ENCODE measurements at places on chromosomes 4 and X.

DNA sequence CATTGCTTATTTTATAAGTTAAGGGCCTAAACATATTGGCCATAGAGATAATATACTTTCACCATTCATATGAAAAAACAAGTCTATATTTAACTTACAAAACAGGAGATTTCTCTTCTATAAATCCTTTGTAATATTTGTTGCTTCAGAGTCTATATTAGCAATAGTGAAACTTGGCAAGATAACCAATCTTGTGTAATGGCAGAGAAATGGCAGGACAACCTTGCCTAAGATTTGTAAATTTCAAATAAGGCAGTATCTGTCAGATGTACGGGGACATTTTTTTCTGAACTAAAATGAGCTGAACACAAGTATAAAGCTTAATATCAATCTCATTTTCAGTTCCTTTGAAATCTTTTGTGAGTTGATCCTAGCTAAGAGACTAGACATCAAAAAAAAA is 17.8 kb upstream of the CPEB2 start:
- DNase-seq = no peak

- no peak for DNase-seq
Measured at GRCh38 chr4:122666527-122667245, 45.8 kb upstream of the IL21 start.

DNA sequence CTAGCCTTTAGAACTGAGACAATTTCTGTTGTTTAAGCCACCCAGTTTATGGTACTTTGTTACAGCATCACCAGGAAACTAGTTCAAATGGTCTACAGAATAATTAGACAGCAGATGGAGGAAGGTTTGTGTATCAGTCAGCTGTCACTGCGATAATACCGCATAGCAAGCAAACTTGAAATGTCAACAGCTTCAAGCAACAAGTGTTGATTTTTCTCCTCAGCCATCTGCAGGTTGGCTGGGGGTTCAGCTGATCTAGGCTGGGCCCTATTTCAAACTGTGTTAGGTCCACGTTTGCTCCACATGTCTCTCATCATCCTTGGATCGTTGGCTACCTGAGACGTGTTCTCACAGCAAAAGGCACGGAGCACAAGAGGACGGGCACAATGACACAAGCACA is 19.2 kb upstream of the PHEX start:
- DNase-seq = no peak

DNA sequence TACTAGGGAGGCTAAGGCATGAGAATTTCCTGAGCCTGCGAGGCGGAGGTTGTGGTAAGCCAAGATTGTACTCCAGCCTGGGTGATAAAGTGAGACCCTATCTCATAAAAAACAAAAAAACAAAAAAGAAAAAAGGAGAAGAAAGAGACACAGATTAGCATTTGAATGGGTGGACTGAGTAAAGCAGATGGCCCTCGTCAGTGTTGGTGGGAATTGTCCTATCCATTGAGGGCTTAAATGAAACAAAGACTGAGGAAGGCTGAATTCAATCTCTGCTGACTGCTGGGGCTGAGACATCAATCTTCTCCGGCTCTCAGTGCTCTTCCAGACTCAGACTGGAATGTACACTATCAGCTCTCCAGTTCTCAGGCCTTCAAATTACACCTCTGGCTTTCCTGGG is 136.8 kb downstream of the SLC7A11 start:
- no peak for DNase-seq

DNA sequence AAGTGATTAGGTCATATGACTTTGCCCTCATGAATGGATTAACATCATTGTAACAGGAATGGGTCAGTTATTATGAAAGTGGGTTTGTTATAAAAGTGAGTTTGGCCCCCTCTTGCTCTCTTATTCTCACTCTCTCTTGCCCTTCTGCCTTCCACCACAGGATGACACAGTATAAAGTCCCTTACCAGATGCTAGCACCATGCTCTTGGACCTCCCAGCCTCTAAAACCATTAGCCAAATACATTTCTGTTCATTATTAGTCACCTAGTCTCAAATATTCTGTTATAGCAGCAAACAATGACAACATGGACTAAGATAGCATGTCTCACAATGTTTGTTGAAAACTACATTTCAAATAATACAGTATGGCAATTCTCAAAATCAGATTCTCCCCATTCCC is 59.7 kb downstream of the RWDD4 start:
- no peak for DNase-seq

DNA sequence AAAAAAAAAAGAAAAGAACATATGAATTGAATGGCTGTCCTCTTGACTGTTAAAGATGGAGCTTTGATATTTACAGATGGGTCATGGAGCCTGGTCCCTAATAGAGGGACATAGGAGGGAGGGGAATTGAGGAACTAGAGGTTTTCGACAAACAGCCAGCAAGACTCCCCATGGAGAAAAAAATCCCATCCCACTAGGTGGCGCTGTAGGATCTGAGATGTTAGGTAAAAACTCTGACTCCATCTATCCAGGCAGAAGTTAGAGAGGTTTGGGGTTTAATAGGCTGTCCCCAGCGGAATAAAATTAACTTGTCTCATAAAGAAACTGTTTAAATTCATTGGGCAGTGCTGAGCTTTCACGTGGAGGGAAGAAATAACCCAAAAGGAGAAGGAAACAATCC is 45.9 kb downstream of the HMGB2 start:
- peak; percentile 20 for DNase-seq

DNA sequence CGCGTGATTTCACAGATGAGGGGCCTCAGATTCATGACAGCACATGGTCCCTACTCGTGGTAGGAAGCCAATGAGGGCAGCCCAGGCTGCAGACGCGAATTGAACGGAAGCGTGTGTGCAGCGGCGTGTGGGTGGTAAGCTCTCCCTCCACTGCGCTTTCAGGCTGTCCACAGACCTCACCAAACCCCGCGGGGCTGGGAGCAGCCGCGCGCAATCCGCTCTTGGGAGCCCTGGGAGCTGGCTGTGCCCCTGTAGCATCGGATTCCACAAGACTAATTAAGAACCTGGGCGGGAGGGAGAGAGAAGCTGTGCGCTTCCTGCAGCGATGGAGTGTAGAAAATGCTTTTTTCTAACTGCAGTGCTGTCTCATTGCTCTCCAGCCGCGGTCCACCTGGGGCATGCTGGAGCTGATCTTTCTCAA is 134.9 kb downstream of the STOX2 start:
- DNase-seq = no peak

GRCh38 chr4:38902695-38903094 is 35.1 kb downstream of the FAM114A1 start:
- DNase-seq = peak; percentile 52

DNA sequence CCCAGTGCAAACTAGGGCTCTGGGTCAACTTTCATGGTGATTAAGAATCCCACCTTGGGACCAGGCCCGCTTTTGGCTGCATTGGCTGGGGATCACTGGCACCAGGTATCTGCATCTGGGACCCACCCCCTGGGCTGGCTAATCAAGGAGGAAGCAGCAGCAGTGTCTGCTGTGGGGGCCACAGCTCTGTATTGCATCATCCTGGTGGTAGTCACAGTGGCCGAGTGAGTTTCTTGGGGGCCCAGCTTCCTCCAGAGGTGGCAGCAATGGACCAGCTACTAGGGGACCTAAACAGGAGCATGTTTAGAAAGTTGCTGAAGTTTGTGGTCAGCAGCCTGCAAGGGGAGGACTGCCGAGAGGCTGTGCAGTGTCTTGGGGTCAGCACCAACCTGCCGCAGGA is 15.7 kb downstream of the LNX1 start:
- no peak for DNase-seq

DNA sequence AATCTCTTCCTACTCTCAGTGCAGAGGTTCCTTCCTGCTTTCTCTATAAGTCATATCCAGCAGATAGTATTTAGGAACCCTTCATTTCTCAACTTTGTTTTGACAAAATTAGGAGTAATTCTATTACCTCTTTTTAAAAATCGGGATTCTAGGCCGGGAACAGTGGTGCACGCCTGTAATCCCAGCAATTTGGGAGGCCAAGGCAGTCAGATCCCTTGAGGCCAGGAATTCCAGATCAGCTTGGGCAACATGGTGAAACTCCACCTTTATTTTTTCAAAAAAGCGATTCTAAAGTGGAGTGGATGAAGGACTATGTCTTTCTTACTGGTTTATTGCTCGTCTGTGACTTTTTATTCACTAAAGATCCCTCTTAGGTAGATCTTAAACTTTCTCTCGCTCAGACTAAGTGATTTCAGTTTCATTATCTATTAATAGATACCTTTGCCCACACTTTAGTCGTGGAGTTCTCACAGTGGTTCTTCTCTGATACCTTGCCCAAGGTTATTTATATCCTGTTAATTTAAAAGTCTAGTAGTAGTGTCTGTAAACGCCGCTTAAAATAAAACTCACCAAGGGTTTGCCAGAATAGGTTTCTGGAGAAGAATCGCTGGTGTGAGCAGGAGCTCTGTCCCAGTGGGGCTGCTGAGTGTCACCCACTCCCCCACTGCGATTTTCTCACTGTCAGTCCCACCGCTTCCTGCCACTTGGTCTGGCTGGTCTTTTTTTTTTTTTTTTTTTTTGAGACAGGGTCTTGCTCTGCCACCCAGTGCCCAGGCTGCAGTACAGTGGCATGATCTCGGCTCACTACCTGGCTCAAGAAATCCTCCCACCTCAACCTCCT is 27.0 kb upstream of the TMEM131L start:
- DNase-seq = peak; percentile 77

DNA sequence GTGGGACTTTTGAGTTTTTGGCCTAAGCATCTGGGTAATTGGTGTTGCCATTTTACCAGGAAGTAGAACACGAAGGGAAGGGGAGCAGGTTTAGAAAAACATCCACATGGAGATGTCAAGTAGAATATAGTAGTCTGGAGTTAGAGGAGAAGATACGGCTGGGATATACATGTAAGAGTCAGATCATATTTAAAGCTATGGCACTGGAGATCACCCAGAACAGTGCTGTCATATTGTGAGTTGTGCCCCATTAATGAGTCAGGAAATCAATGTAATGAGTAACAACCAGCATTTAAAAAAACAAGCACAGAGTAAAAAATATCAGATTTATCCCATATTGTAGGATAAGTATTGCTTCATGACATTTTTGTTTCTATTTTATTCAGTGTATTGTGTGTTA is 4.2 kb downstream of the GSTCD start:
- DNase-seq = no peak

DNA sequence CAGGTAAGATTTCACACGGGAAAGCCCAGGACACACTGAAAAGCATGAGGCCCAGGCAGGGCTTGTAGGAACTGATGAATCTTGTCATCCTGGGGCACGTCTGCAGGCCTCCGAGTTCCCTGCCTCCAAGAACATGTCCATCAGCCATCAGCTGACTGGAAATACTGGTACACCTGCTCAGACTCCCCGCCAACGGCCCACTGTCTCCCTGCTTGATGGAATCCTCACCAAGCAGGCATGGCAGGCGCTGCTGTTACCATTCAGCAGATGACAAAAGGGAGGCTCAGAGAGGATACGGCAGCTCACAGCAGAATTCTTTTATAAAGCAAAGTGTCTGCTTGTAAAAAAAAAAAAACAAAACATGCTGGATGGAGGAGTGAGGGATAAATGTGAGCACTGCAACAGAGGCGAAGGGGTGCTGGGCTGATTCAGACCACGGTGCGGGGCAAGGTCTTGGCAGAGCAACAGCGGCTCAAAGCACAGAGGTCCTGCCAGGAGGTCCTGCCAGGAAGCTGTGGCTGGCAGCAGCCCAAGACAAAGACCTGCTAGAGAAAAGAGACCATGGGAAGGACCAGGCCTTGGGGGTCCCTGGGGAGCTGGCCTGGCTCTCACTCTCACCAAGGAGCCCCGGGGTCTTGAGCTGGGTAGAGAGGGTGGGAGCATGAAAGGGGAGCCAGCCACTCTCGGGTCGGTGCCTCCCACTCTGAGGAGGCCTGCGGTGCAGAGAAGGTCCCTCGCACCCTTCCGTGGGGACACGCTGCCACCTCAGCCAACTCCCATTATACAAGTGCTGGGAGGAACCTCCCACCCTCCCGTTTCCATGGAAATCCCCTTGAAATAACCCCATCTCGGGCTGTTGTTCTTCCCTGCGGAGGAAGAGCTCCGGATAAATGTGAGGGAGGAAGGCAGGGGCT is 25.6 kb downstream of the PPP2R2C start:
- DNase-seq = no peak

DNA sequence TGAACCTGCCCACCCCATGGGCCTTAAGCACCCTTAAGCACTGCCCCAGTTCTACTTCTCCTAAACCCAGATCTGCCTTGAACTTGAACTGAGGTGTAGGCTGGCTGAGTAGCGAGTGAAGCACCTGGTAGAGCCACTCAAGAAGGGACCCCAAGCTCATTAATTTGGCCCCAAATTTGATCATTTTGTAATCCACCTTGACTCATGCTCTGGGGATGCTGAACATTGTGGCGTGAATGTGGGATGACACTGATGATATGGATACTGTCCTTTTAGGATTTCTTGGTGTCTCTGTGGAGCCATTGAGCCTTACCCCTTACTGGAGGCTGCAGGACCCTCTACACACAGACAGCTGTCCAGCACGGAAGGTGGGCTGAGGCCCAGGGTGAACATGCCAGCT is at the start of gene ZNF157:
ZNF157 (plus strand) TSS at position 301 of the 400 bp plus-strand sequence; CDS start at position 392, 91 bp downstream.
- no peak for DNase-seq

- DNase-seq = no peak
Measured at GRCh38 chr4:11525085-11525484, 96.4 kb upstream of the HS3ST1 start.

- DNase-seq = no peak
Measured at GRCh38 chrX:106178826-106179225, 10.7 kb downstream of the PWWP3B start.

DNA sequence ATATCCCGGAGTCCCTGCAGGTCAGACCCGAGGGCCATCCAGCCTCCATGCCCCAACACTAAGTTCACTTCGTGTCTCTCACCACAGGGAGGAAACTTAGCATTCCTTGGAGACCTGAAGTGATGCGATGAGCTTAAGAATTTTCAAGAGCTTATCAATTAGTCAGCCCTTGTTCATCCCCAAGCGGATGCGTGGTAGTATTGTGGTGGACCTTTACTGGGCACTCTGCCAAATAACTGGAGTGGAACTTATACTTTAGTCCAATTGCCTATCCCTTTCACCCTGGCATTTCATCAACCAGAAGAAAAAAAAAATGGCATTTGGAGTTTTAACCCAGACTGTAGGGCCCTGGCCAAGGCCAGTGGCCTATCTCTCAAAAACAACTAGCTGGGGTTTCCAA is 137.1 kb downstream of the RELL1 start:
- DNase-seq = no peak

GRCh38 chr4:7956270-7956808 is 16.7 kb upstream of the AFAP1 start:
- DNase-seq = no peak

DNA sequence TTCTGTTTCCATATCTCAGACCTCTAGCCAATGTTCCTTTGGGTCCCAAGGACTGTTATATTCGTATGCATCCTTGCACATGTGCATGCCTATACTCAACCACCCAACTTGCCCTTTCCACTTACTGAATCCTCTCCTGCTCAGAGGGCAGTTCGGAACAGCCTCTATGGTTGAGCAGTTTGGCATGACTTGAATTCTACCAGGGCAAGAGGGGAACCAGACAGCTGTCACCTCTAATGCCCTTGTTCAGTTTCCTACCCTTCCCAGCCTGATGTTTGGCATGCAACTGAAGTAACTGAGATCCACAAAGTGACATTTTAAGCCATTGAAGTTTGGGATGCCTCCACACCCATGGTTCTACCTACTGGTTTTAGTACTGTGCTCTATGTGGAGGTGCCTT is 17.5 kb downstream of the DRP2 start:
- DNase-seq = no peak

All from bone marrow (tissue), 2 donors.